Peyer's patch (tissue), 4 donors: ENCODE measurements at places on chromosomes 6 and 20. TPM values are rescaled to one million over a fixed set of nuclear protein-coding genes. Genes with fewer than 3 reads are reported as not detected.

GRCh38 chr6:10347561-10348327, 67.1 kb downstream of the TFAP2A start:
- no peak for DNase-seq

DNA sequence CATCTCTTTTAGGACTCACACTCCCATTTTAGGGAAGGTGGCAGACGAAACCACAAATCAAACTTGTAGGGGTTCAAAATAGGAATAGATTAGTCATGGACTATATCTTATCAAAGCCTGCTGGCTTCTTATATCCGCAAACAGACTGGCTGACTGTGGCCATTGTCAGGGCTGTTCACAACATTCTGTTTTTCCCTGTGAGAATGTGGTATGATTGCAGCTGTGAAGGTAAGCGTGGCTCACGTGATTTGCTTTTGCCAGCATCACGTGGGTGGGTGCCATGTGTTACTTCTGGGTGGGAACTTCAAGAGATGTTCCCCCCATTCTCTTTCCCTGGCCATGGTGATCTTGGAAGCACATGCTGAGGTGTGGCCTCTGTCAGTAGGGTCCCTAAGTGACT, 5.9 kb downstream of the IP6K3 start:
- no peak for DNase-seq

DNA sequence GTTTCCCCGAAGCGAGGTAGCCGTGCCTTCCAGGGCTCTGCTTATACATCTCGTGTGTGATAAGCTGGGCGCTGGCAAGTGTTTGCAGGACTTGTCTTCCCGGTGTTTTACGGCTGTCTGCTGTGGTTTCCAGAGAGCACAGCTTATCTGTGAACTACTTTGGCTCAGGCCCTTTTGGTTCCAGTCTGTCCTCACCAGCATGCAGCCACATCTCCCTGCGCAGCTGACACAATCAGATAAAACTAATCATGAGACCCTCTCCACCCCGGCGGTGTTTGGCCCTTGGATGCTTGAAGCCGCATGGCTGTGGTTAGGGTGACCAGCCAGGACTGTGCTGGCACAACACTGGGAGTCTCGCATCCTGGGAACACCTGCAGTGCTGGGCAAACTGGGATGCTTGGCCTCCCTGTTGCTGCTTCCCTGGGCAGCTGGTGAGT, 241.8 kb upstream of the FOXQ1 start:
- DNase-seq: no peak

- peak; percentile 54 for DNase-seq
Measured at GRCh38 chr6:13762611-13763441, 51.2 kb upstream of the RANBP9 start.

GRCh38 chr6:98894810-98895209, 52.9 kb downstream of the FBXL4 start:
- DNase-seq: no peak

DNA sequence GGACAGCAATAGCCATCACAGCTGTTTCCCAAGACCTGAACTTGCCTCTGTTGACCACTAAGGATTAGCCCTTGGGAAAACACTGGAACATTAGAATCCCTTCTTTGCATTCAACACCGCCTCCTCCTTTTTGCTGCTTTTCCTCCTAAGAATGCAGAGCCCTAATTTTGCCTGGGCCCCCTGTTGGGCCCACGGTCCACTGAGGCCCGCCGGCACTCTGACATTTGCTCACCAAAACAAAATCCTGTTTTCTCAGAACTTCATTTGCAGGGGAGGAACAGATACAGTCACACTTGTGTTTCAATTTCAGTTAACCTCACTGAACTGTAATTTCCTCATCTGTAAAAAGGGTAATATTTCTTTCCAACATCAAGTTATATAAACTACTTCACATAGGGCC, 116.0 kb upstream of the JARID2 start:
- no peak for DNase-seq

Gene PDYN
- not detected for total RNA-seq

Gene PTGIS
- 3.5 TPM for total RNA-seq
